ENCODE measurements at places on chromosomes 11 and 22. TPM values are rescaled to one million over a fixed set of nuclear protein-coding genes. Genes with fewer than 3 reads are reported as not detected.

INPP5J gene
- total RNA-seq: not detected

HORMAD2 gene
- total RNA-seq: not detected

CLDN5 gene
- total RNA-seq: 40.5 TPM

PEX16 gene
- total RNA-seq: 39.9 TPM

NLRP14 gene
- not detected for total RNA-seq

SCO2 gene
- 0.81 TPM for total RNA-seq
